Left colon (tissue), 2 donors: ENCODE measurements at places on chromosomes 4 and X. TPM values are rescaled to one million over a fixed set of nuclear protein-coding genes. Genes with fewer than 3 reads are reported as not detected.
A peak's percentile ranks its signal among the peaks of the same experiment; 100 is the strongest.

ASB5 gene
- total RNA-seq = 2.1 TPM

MYOZ2 gene
- total RNA-seq = not detected

NRK gene
- total RNA-seq = 0.06 TPM

OR13H1 gene
- total RNA-seq = not detected

SPANXA1 gene
- not detected for total RNA-seq

RBMXL3 gene
- not detected for total RNA-seq

CENPVL1 gene
- not detected for total RNA-seq

SCML1 gene
- 10.6 TPM for total RNA-seq

XAGE2 gene
- not detected for total RNA-seq

- no peak for DNase-seq
Observed at GRCh38 chr4:38442073-38442788, 221.8 kb upstream of the KLF3 start.

DNA sequence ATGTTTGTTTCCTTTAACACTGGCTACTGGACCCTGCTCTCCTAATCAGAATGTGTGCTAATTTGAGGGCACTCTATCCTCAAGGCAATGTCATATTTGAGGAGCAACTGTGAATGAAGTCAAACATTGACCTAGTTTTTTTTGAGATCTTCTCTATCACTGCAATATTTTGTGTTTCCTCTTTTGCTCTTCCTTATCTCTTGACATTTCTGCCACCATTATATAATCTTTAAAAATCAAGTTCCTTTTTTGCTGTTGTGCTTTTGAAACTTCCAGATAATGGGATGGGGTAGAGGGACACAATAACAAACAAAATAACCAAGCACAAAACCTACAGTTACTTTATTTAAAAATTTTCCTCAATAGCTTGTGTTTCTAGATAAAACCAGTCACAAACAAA, 7.4 kb upstream of the WDFY3 start:
- DNase-seq = no peak

GRCh38 chr4:92059615-92060014, 244.2 kb upstream of the GRID2 start:
- no peak for DNase-seq

DNA sequence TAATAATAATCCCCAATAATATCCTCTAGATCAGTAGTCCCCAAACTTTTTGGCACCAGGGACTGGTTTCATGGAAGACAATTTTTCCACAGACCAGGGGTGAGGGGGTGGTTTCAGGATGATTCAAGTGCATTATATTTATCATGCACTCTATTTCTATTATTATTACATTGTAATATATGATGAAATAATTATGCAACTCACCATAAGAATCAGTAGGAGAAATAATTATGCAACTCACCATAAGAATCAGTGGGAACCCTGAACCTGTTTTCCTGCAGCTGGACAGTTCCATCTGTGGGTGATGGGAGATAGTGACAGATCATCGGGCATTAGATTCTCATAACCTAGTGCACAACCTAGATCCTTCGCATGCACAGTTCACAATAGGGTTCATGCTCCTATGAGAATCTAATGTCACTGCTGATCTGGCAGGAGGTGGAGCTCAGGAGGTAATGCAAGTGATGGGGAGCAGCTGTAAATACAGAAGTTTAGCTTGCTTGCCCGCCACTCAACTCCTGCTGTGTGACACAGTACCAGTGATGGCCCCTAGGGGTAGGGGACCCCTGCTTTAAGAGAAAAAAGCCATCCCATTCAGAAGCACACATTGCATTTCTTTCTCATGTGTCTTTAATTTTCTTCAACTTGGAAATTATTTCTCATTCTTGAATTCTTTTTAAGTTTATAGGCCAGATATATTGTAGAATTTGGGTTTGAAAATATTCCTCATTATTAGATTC, 16.0 kb upstream of the SH3RF1 start:
- DNase-seq = no peak

- no peak for DNase-seq
Observed at GRCh38 chrX:69045616-69046345, 119.5 kb downstream of the PJA1 start.

DNA sequence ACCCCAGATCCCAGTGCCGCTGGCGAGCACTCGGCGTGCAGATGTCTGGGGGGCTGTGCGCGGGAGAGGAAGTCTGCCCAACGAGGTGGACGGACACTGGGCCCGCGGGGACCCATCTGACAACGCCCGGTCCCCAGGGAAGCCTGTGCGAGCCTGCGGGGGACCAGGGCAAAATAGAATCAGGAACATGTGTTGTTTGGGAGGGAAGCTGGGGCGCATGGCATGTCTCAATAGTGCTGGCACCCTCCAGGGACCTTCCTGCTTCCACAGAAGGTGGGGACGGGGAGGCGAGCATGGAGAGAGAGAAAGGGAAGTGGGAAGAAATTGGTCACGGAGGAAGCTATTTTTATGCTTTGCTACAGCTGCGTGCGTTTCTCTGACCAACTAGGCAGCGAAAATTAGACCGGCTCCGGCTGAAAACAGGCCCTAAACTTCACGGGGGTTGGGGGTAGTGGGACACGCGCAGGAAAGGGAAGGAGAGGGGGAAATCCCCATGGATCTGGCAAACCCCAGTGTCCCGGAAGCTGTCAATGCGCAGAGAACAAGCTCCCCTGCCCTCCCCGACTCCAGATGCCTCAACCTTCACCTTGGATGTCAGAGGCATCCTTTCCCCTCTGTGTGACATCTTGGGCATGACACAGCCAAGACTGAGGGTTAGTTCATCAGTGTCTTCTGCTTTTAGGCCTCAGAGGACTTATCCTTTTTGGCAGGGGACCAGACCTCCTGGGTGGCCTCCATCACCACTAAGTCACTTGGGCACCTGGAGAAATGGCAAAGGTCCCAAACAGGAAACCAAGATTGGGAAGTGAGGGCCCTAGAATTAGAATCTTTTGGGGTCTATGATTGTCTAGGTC, 169.8 kb upstream of the BCOR start:
- peak; percentile 10 for DNase-seq

DNA sequence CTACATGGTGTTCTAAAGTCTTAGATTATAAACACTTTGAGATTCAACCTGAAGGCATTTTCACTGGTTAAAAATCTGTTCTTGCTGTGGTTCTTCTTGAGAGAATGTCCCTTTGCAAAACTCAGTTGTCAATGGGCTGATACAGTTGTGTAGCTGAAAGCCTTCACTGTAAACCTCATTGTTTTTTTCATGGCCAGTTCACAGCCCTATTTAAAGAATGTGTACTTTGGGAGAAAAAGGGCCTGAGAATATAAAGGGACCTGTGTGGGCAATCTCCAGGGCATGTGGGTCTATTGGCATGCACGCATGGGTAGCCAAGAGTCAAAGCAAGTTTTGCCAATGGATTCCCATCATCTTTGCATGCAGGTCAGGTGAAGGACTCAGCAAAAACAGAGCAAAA, 7.8 kb upstream of the MAP7D3 start:
- no peak for DNase-seq

GRCh38 chrX:33379839-33380238, 168.5 kb upstream of the DMD start:
- DNase-seq = no peak

GRCh38 chr4:184382189-184382846, 92.0 kb downstream of the IRF2 start:
- peak; percentile 38 for DNase-seq

GRCh38 chr4:119244344-119244743, 31.8 kb downstream of the USP53 start:
- no peak for DNase-seq

- no peak for DNase-seq
Observed at GRCh38 chr4:47209833-47210232, 178.5 kb downstream of the GABRB1 start.

- DNase-seq = no peak
Observed at GRCh38 chr4:168120811-168121210, 28.5 kb downstream of the ANXA10 start.

GRCh38 chr4:122539861-122540465, 80.9 kb downstream of the IL21 start:
- no peak for DNase-seq

GRCh38 chrX:106957856-106958255, 37.7 kb downstream of the CLDN2 start:
- DNase-seq = no peak

DNA sequence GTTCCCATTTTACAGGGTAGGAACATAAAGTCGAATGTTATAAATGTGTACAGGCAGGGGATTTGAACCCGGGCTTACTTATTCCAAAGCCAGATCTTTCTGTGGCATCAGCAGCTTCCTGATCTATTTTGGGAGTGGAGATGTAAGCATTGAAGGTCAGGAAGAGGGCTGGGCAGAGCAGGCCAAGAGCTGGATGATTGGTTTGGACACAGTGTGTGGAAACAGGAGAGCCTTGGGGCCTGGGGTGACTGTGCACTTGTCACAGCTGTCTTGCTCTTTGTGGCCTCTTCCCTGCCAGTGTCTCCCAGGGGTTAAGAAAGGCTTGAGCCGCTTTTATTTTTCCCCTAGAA, 127.9 kb upstream of the ENPP6 start:
- DNase-seq = peak; percentile 56

- DNase-seq = no peak
Observed at GRCh38 chrX:49960061-49960460, 37.7 kb downstream of the CLCN5 start.

DNA sequence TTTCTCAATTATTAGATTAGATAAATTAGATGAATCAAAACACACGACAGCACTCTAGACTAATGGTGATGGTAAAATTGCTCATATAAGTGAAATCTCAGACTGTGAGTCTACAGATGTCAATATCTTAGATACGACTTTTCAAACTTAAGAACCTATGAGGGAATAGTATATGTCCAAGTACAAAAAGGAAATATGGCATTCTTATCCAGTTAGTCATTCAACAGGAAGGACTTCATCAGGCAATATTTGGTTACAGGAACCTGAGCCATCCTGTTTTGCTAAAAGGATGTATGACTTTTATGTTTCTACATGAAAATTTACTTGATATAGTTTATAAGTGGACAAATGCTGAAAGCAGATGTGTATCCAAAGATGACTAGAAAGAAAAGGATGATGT, 107.0 kb downstream of the CT47B1 start:
- no peak for DNase-seq

DNA sequence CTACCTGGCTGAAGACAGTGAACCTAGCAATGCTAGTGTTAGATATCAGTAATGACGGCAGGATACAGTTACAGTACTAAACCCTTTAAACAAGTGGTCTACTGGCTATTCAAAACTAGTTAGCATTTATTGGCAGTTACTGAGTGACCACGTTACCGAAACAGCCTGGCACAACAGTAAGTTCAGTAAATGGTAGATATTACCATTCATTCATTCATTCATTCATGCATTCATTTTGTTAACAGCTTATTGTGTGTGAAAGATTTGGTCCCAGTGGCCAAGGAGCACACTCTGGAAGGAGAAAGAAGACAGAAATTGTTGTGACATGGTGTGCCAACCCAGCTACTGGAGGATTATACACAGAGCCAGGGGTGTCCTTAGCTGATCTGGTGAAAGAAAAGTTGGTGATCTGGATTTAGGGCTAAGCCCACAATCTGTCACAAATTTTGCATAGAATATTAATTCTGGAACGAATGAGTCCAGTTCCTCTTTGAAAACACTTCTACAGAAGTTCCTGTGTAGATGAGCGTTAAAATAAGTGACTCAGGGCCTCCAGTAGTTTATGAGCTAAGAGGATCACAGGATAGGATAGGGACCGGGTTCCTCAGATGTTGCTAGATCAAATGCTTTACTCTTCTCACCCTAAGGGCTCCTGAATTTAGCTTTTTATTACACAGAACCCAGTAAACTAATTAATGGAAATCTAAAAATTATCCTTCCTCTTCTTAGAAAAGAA, 179.1 kb downstream of the CBR4 start:
- no peak for DNase-seq

- DNase-seq = no peak
Observed at GRCh38 chr4:137509855-137510282, 22.4 kb downstream of the PCDH18 start.

DNA sequence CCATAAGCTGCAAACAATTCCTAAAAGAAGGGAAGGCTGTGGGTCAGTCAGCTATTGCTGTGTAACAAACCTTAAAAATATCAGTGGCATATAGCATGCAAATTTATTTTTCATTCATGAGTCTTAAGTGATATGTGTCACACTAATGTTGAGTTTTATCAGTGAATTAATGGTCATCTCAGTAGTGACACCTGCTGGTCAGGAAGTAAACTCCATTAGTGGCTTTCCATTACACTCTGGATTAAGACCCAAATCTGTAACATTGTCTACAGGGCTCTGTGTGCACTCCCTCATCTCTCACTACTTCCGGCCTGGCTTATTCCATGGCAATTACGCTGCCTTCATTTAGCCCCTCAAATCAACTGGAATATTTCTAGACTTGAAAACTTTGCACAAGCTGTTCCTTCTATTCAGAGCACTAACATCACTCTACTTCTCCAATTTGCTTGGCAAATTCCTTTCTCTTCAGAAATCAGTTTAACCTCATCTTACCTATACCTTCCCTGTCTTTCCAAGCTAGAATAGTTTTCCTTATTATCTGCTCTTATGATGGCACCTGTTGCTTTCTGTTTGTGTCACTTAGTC, 217.3 kb upstream of the TAPT1 start:
- DNase-seq = no peak

DNA sequence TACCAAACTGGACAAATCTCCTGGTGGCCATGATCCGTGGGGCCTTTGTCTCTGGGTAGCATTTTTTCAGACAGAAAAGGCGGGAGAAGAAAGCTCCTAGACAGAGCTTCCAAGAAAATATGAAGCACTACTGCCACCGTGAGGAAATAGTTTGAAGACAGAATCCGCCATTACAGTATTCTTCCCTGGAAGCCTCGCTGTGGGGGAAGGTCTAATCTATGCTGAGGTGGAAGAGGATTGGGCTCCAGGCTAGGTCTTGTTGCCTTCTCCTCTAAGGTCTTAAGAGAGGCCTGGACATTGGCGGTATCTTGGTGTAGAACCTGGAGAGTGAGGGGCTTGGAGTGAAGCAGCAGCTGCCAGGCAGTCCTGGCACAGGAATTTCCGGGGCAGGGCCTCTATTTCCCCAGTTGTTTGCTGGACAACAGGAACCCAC, 218.9 kb downstream of the OR13H1 start:
- peak; percentile 48 for DNase-seq

- no peak for DNase-seq
Observed at GRCh38 chrX:15530318-15530717, 29.7 kb downstream of the BMX start.

GRCh38 chr4:80125252-80126177, 52.5 kb upstream of the ANTXR2 start:
- DNase-seq = peak; percentile 16

DNA sequence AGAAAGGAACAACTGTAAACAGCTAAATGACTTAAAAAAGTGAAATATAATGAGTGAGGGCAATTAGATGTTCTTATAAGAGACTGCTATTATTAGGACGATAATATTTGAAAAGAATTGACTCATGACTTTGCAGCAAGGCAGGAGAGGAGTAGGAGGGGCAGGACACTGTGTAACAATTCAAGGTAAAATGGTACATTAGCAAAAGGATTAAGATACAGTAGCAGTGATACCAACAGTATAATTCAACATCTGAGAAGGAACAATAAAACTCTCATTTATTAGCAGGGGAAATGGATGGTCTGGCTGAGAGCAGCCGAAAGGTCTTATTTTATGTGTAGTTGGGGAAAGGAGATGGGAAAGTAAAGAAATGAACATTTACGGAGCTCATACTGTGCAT, 315.5 kb upstream of the BOD1L1 start:
- no peak for DNase-seq
